Esophagus squamous epithelium (tissue), 5 donors: ENCODE measurements at places on chromosomes 5 and 9. TPM values are rescaled to one million over a fixed set of nuclear protein-coding genes. Genes with fewer than 3 reads are reported as not detected.

Gene CTSV
- 3.8 TPM for total RNA-seq

Gene P4HA2
- total RNA-seq, result 14.7 TPM

Gene PCDHAC1
- 0.19 TPM for total RNA-seq

DNA sequence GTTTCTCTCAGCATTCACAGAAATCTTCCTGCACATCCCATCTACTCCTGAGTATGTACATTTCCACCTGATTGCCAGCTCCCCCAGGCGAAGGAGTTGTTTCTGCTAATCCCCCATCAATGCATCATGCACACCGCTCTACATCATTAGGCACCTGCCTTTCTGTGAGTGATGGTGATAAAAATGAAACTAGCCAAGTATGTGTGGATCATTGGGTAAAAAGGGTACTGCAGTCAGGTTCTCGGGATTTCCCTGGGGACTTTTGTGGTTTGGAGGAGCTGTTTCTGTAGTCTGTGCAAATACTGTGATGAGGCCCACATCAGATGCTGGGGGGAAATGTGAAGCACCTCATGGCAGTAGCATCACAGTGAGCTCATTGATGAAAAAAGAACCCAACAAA lies 30.4 kb downstream of the CAMK4 start:
- H3K36me3 ChIP-seq, result no peaks in the 10 kb centered on the region
- H3K27ac ChIP-seq, result no peak overlapping the region
- DNase-seq, result no peak
- no peaks in the 10 kb centered on the region for H3K27me3 ChIP-seq
- H3K4me3 ChIP-seq, result no peak overlapping the region

DNA sequence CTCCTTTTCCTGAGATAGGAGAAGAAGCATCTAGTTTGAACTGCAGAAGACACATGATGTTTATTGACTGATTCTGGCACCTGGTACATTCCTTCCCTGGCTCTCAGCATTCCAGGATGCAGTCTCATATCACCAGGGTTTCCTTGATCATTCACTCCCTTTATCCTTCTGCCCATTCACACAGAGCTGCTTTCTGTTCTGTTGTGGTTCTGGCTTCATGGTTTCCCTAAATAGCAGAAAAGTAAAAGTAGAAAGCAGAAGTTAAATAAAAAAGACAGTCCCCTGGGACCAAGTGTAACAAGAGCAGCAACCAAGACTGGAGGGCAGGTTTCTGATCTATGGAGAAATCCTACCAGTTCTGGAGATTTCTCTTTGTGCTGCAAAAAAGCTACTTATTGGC lies 3.2 kb downstream of the IFNA8 start:
- H3K4me1 ChIP-seq, result no peaks in the 10 kb centered on the region
- H3K27me3 ChIP-seq, result no peaks in the 10 kb centered on the region
- no peak overlapping the region for H3K27ac ChIP-seq
- no peak for DNase-seq
- no peaks in the 10 kb centered on the region for H3K36me3 ChIP-seq

DNA sequence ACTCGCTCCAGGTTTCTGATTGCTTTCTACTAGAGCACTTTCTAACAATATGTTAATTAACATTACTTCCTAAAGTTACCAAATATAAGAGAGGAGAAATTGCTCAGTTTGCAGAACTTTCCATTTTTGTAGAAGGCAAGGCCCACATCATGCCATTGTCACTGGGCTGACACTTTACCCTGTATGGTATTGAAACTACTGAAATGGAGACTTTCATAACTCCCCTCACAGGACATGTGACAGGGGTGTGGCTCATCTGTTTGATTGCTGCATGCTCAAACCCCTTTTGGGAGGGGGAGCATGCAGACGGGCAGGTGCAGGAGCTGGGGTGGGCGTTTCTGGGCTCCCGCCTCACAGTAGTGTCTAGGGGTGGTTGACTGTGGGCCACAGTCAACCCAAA lies 206.3 kb upstream of the GHR start:
- no peak overlapping the region for H3K27ac ChIP-seq
- H3K36me3 ChIP-seq, result no peaks in the 10 kb centered on the region
- no peak for DNase-seq
